Vagina (tissue), 2 donors: ENCODE measurements at places on chromosomes 12 and 14.

- DNase-seq, result no peak
Measured at GRCh38 chr12:116880213-116880816, 926 bp downstream of the HRK start.

DNA sequence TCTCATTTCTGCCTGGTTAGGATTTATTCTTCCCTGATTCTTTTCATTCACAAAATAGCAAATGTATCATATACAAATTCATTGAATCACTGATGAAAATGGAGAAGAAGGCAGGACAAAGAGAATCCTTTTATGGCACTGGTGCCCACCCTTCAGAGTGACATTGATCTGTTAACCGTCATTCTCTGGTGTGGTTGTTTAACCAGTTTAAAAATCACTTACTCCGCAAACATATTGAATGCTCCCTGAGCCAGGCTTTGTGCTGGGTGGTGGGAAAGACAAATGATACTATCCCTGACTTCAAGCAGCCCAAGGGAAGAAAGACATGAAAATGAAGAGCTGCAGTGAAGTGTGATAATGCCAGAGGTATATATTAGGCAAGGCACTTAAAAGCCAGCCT is 187.5 kb upstream of the SLC38A2 start:
- no peak for DNase-seq

- no peak for DNase-seq
Measured at GRCh38 chr12:94386422-94386821, 73.2 kb downstream of the CEP83 start.

DNA sequence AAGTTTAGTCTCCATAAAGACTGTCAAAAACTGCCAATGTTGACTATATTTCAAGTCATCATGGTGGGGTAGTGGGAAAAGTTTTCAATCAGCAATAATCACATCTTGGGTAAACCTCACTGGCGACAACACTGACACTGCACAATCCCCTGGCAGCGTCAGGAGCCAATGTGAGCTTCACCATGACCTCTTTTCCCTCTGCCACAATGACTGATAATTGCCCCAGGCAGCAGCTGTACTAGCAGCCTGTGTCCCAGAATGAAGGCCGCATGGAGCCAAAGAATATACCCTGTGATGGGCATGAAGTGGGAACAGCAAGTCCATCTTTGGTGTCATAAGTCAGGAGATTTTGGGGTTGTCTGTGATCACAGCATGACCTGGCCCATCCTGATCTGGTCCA is 5.3 kb downstream of the MMAB start:
- DNase-seq, result no peak

DNA sequence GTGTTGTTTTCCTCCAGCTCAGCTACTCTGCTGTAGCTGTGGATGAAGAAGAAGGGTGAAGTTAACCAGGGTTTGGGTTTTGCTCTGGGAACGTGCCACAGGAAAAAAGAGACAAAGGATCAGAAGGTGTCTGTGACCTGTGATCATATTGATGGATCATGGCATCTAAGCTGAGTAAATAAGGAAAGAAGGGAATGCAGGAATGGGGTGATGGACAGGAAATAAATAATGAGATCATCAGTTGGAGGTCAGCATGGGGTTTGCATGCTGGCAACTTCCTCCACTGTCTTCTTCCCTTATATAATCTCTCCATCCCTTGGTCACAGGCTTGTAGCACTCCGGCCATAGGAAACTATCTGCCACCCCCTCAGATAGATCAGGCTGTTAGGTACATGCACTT is 430.3 kb upstream of the PDE3A start:
- DNase-seq, result no peak

DNA sequence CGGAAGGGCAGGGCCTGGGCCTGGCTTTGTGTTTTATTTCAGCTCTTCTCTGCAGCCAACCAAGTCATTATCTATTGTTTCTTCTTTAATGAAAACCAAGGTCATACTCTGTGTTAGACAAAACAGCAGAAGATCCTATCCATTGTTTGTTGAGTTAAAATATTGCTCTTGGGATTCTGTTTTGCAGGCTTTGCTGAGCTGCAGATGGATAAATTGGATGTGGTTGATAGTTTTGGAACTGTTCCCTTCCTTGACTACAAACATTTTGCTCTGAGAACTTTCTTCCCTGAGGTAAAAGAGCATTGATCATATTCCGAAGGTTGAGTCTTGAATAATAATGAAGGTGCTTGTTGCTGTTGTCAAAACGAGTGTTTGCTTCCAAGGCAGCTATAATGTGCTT is 106.6 kb downstream of the PLXNC1 start:
- DNase-seq, result no peak

DNA sequence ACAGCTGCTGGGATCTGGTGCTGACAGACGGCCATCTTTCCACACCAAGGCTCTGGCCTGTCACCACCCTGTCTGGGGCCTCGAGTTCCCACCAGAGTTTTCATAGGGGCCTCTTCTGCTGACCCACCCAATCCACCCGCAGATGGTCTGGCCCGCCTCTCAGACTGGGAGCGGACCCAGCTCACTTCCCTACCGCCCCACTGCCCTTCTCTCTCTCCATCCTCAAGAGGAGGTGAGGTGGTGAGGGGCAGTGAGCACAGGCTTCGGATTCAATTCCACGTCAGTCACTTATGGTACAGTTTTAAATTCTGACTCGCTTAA is 12.3 kb upstream of the RPS6KL1 start:
- DNase-seq, result no peak
